ENCODE measurements at places on chromosomes 6 and 20.

DNA sequence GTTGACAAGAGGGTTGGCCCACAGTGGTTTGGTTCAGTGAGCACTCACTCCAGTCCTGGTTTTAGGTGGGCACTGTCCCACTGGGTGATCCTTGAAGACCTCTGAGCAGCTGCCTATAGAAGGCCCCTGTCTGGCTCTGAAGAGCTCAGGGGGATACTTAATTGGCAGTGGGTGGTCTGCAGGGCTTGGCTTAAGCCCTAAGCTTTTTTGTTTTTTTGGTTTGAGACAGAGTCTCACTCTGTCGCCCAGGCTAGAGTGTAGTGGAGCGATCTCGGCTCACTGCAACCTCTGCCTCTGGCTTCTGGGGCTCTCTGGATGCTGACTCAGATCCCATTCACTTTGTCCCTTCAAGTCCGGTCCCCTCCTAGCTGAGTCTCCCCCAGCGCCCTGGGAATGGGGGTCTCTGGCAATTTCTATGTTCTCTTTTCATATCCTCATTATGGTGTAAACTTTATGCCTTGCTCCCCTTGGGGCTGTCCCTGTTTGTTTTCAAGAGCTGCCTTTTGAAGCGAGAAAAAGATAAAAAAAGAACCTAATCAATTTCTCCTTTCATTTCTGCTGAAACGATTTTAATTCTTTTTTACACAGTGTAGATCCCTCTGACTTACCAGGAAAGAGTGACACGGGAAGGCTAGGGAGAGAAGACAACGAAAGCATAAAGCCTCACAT lies 12.2 kb upstream of the KCNG1 start:
- DNase-seq = no peak

GRCh38 chr6:88360203-88360797 lies 194.2 kb upstream of the CNR1 start:
- no peak for DNase-seq

DNA sequence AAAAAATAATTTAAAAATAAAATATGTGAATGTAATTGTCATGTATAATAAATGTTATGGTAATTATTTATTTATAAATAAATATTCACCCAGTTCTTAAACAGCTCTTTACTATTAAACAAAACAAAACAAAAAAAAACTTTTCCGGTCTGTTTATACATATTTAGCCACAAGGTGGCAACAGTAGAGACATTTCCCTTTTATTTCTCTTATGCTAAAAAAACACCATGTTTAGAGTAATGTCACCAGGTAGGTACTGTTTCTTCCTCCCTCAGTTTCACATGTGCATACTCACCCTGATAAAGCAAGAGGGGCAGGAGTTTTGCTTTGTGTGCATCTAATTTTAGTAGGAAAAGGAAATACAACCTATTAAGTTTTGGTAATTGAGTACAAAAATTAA lies 610.4 kb upstream of the IMPG1 start:
- no peak for DNase-seq

DNA sequence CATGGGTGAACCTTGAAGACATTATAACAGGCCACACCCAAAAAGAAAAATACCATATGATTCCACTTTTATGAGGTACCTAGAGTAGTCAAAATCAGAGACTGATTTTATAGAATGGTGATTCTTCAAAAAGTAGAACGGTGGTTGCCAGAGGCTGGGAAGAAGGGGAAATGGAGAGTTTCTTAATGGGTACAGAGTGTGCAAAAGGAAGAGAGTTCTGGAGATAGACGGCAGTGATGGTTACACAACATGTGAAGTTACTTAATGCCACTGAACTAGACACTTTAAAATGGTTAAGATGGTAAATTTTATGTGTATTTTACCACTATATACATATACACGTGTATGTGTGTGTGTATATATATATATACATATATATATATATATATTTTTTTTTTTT lies 80.8 kb downstream of the PRND start:
- DNase-seq = no peak

DNA sequence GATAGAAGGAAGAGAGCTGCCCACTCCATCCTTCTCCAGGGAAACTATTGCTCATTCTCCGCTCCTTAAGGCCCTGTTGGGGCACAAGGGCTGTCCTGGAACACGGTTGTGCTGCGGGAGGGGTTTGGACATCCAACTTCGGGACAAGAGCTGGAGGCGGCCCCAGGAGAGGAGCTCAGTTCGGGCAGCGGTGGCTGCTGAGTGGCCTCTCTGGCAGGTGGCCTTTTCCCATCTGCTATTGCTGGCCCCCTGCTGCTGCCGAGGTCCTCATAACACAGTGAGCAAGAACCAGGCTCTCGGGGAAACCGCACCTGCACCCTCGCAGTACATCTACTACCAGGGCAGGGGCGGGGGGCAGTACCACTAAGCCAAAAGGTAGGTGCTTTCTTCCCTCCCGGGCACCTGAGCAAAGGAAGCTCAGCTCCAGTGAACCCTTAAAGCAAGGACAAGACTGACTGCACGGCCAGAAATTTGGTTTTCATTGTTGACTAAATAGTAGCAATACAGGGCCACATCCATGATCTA lies 63.7 kb downstream of the PSMG4 start:
- DNase-seq = no peak

DNA sequence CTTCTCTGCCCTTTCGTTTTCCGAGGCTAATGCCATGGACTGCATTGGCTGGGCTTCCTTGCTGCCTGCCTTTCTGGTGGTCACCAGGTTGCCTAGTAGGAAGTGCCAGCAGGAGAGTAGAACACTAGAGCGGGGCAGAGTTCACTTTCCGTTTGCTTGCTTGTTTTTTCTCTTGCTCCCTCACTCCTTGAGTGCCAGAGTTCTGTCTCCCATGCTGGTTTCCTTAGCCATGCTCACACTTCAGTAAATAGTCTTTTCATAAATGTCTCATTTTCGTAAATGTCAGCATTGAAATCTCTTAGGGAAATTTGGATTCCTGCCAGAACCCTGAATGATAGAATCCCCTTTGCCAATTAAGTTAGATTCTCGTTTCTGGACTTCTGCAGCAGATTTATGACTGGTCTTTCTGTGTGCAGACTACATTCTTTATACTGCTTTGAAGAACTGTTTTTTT lies 63.9 kb downstream of the FAM83B start:
- DNase-seq = no peak

- DNase-seq = peak; percentile 54
Measured at GRCh38 chr6:28988536-28989311, 16.4 kb downstream of the ZNF311 start.

- no peak for DNase-seq
Measured at GRCh38 chr6:75217193-75217592, 11.3 kb upstream of the COL12A1 start.

All from left hindlimb (tissue), 1 donor.